ENCODE measurements at places on chromosomes 5 and 9. TPM values are rescaled to one million over a fixed set of nuclear protein-coding genes. Genes with fewer than 3 reads are reported as not detected.

- no peak overlapping the region for H3K27ac ChIP-seq
- H3K4me3 ChIP-seq, result no peak overlapping the region
- DNase-seq, result no peak
These were observed 50.1 kb downstream of the AMBP start for GRCh38 chr9:114027863-114028465.

DNA sequence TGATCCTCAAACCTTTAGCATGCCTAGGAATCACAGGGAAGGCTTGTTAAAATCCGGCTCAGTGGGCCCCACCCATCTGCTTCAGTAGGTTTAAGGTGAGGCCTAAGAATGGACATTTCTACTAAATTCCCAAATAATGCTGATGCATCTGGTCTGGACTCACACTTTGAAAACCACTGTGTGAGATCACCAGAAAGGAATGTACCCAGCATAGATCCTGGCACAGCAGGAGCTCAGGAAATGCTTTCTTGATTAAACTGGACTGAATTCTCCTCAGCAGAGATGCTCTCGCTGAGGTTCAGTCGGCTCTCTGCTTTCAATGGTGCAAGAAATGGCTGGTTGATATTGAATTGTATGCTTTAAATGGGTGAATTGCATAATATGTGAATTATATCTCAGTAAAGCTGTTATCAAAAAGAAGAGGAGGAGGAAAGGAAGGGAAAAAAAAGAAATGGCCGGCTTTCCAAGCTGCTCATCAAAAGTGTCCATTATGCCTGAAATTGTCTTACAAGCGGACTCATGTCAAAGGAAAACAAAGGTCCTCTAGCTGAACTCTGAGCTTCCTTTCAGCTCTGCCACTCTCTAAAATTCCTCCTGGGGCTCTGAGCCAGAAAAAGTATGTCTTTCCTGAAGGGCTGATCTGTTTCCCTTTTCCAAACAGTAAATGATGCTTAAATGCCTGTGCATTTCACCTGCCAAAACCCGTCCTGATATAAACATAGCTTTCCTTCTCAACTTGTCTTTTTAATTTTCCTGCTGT, 77.6 kb upstream of the SAP30L start:
- peaks cover 12% of the 10 kb centered on the region for H3K36me3 ChIP-seq
- H3K27ac ChIP-seq, result no peak overlapping the region
- H3K4me1 ChIP-seq, result peaks cover 9% of the 10 kb centered on the region
- H3K4me3 ChIP-seq, result no peak overlapping the region

DNA sequence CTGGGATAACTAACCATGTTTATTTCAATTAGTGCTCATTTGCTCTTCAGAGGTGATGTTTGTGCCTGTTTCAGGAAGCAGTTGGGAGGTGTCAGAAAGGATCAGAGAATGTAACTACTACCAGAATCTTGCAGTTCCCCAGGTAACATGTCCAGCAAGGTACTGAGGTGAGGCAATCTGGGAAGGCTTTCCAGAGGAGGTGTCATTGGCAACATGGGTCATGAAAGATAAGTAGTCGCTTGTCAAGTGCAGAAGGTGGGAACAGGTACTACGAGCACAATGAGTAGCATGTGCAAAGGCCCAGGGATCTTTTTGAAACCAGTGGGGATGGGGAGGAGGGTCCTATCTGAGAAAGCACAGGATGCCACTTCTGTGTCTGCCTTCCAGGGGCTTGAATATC, 4.8 kb downstream of the SMIM23 start:
- no peak overlapping the region for H3K27ac ChIP-seq
- peaks cover 2% of the 10 kb centered on the region for H3K27me3 ChIP-seq
- H3K36me3 ChIP-seq, result no peaks in the 10 kb centered on the region
- no peak for DNase-seq
- H3K4me1 ChIP-seq, result no peaks in the 10 kb centered on the region

DNA sequence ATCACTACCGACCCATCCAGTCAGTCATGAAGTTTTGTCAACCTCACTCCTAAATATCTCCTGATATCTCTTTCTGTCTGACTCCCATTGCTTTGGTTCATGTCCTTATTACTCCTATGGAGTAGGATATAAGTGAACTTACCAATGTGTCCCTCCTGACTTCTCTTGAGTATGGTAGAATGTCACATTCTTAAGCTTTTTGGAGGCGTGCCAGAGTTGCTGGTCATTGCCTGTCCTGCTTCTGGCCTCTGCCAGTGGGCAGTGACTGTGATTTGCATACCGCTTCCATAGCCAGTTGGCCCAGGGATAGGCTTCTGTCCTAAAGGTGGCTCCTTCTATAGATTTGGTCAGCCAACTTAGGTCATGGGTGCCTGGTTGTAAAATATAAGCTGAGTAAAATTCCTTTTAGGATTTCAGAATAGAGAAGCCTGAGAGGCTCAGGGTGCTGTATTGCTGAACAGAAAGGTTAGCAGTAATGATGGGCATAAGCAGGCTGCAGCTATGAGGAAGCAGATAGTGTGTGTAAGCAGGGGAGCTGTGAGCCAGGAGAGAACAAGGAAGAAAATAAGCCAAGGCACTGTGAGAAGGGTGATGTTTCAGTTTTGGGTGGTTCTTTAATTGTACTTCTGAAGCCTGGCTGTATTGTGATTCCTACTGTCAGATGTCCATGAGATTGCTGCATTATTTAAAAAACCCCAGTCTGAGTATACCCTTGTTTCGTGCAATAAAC, 16.1 kb upstream of the MARCHF3 start:
- no peak for DNase-seq
- no peaks in the 10 kb centered on the region for H3K27me3 ChIP-seq
- H3K4me1 ChIP-seq, result no peaks in the 10 kb centered on the region
- H3K27ac ChIP-seq, result no peak overlapping the region

- H3K4me3 ChIP-seq, result no peak overlapping the region
- no peak overlapping the region for H3K27ac ChIP-seq
- no peaks in the 10 kb centered on the region for H3K27me3 ChIP-seq
- H3K36me3 ChIP-seq, result no peaks in the 10 kb centered on the region
These were observed 104.9 kb downstream of the KLHL3 start for GRCh38 chr5:137630972-137631370.

DNA sequence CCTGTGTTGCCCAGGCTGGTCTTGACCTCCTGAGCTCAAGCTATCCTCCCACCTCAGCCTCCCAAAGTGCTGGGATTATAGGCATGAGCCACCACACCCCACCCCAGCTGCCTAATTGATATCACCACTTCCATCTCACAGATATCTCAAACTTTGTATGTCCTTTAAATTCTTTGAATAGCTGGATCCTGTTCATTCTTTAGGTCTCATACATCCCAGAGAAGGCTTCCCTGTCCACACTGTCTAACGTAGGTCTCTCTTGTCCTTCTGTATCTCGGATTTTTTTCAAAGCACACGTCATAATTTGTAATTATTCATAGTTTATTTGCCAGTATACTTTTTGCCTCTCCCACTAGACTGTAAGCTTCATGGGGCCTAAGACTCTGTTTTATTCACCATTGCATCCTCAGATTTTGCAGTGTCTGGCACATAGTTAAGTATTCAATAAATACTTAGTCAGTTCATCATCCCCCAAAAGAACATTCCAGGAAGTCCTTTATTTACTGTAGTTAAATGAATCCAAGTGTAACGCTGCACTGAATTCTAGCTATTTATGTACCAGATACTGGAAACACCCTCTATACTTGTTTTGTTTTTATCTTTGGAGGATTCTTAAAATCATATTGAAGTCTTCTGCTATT, 10.5 kb downstream of the ARSK start:
- H3K27me3 ChIP-seq, result peaks cover 2% of the 10 kb centered on the region
- DNase-seq, result no peak
- H3K36me3 ChIP-seq, result peaks cover 2% of the 10 kb centered on the region
- H3K4me1 ChIP-seq, result no peaks in the 10 kb centered on the region
- no peak overlapping the region for H3K27ac ChIP-seq

GRCh38 chr9:82299870-82300269, 311.3 kb downstream of the SPATA31D1 start:
- no peaks in the 10 kb centered on the region for H3K36me3 ChIP-seq
- no peaks in the 10 kb centered on the region for H3K4me1 ChIP-seq
- DNase-seq, result no peak
- no peak overlapping the region for H3K4me3 ChIP-seq
- no peak overlapping the region for H3K27ac ChIP-seq

- DNase-seq, result no peak
- H3K27me3 ChIP-seq, result no peaks in the 10 kb centered on the region
- H3K27ac ChIP-seq, result peak overlapping the region; percentile 79
- peaks cover 17% of the 10 kb centered on the region for H3K36me3 ChIP-seq
These were observed 234.4 kb downstream of the MAST4 start for GRCh38 chr5:66830636-66831035.

DNA sequence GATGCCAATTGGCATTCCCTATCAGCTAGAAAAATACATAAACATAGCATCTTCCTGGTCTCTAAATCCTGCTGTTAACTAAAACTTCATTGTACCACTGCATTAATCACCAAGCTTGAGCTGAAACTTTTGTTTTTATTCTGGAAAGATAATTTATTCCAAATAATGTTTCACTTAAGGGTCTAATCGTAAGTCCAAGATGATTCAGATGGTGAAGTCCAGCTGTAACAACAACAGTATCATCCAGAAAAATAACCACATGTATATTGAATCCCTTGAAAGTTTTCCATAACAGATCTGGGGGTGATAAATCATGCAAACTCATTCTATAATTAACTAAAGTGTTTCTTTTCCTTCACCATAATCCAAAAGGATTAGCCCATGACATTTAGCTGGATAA, 23.9 kb downstream of the RORB start:
- no peak overlapping the region for H3K4me3 ChIP-seq
- no peaks in the 10 kb centered on the region for H3K36me3 ChIP-seq
- H3K27me3 ChIP-seq, result peaks cover 3% of the 10 kb centered on the region

DNA sequence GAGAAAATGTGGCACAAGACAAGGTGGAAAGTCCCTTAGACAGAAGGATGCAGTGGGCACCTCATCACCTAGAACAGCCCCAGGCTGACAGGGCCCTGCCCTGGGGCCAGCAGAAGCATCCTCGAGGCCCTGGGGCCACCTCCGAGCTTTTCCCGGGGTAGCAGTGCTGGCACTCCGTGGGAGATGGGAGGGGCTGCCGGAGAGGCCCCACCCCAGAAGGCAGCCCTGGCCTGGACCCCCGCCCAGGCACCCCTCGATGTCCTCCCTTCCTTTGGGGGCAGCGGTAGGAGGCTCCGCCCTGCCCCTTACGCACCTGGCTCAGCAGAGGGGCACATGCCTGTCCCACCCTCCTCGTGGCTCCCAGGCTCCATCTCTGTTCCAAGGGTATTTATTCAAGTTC, 17.7 kb upstream of the NSMF start:
- H3K4me1 ChIP-seq, result peaks cover 7% of the 10 kb centered on the region
- H3K4me3 ChIP-seq, result no peak overlapping the region
- no peak for DNase-seq
- peaks cover 6% of the 10 kb centered on the region for H3K36me3 ChIP-seq
- H3K27me3 ChIP-seq, result no peaks in the 10 kb centered on the region
- H3K27ac ChIP-seq, result no peak overlapping the region

DNA sequence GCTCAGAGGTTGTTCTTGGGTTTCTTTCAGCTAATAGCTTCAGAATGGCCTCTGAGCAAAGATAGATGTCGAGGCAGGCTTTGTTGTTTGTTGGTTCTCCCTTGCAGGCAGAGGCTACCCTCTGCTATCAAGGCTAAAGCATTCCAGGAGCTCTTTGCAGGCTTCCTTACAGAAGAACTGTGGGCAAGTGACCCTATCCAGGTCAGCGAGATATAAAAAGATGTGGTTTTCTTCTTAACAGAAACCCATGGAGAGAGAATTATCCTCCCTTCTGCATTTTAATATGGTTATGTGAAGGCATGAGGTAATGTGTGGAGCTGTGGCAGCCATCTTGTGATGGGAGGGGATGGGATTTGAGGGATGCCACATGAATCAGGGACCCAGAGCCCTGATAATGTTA, 67.0 kb downstream of the TLE4 start:
- H3K36me3 ChIP-seq, result peaks cover 27% of the 10 kb centered on the region
- H3K4me3 ChIP-seq, result no peak overlapping the region
- H3K27me3 ChIP-seq, result no peaks in the 10 kb centered on the region
- no peak overlapping the region for H3K27ac ChIP-seq
- DNase-seq, result no peak

DNA sequence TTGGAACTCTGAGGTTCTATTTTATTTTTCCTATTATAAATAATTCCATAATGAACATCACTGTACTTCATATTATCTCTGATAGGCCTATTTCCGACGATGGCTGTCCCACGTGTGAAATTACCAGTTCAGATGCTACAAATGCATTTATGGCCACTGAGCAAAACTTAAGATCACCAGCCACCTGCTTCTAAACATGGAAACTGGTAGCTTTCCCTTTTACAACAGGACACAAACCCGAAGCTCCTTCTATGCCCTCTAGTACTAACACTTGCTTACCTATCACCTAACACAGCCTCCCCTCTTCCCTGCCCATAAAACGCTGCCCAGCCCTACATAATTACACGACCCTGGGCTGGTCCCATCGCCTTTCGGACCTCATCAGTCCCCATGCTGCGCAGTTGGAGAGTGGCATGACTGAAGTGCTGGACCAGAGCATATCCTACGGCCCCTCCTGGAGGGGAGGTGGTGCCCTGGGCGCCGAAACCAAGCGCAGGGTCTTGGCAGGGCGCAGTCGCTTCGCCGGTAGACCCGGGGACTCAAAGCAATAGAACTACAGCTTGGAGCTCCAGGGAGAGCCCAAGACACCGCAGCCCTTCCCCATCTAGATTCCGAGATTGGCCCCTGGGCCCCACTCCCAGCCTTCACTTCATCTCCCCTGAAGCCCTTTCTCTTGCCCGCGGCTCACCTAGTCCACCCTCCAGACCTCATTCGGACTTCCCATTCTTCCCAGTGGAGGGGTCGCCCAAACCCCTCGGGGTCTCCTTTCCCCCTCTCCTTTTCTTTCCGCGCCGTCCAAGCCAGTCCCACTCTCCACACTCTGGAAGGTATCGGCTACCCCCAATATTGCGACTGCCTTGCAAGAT, 1.0 kb upstream of the SAP30L start:
- peaks cover 56% of the 10 kb centered on the region for H3K4me1 ChIP-seq
- H3K36me3 ChIP-seq, result peaks cover 29% of the 10 kb centered on the region
- no peak for DNase-seq
- no peaks in the 10 kb centered on the region for H3K27me3 ChIP-seq

DNA sequence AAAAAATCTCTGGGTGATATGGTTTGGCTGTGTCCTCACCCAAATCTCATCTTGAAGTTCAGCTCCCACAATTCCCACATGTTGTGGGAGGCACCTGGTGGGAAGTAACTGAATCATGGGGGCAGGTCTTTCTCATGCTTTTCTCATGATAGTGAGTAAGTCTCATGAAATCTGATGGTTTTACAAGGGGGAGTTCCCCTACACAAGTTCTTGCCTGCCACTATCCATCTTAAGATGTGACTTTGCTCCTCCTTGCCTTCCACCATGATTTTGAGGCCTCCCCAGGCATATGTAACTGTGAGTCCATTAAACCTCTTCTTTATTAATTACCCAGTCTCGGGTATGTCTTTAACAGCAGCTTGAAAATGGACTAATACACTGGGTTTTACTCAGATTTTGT, 513.9 kb downstream of the TLE4 start:
- no peaks in the 10 kb centered on the region for H3K27me3 ChIP-seq
- no peak for DNase-seq
- no peak overlapping the region for H3K27ac ChIP-seq

- peaks cover 43% of the 10 kb centered on the region for H3K27me3 ChIP-seq
- H3K4me1 ChIP-seq, result peaks cover 12% of the 10 kb centered on the region
- DNase-seq, result no peak
- no peak overlapping the region for H3K27ac ChIP-seq
- H3K4me3 ChIP-seq, result no peak overlapping the region
- no peaks in the 10 kb centered on the region for H3K36me3 ChIP-seq
These were observed 6.5 kb downstream of the SH3PXD2B start for GRCh38 chr5:172447646-172448365.

The SLC34A3 gene
- total RNA-seq, result not detected

The ADAMTS2 gene
- not detected for total RNA-seq

The SV2C gene
- total RNA-seq, result not detected

The IFNB1 gene
- 0.23 TPM for total RNA-seq

The ZDHHC11 gene
- 17.2 TPM for total RNA-seq

The TRPM6 gene
- 0.05 TPM for total RNA-seq

The SCGB3A2 gene
- not detected for total RNA-seq

The FOXD4 gene
- total RNA-seq, result 0.22 TPM

The DEPDC1B gene
- total RNA-seq, result 21.2 TPM

The CDKN2B gene
- 0.73 TPM for total RNA-seq

The CEL gene
- total RNA-seq, result 1.8 TPM

The BARX1 gene
- 0.21 TPM for total RNA-seq

Data from activated T-helper 1 cell treated with anti-CD3 and anti-CD28 coated beads, Interleukin-12 subunit alpha, Interleukin-12 subunit beta, Interleukin-2, Interleukin-4 antibody, amounts not matched to agents 30 ng/mL and 10 ng/mL and 1 ng/mL, durations not matched to agents 14 hours and 24 hours and 36 hours (primary cell).